CD8-positive, alpha-beta memory T cell (primary cell): ENCODE measurements at places on chromosomes 6 and 20.

GRCh38 chr6:158313989-158314388, 1.7 kb downstream of the TULP4 start:
- no peaks in the 10 kb centered on the region for H3K4me1 ChIP-seq
- H3K4me3 ChIP-seq = no peak overlapping the region
- H3K27me3 ChIP-seq = no peaks in the 10 kb centered on the region
- H3K36me3 ChIP-seq = peaks cover 4% of the 10 kb centered on the region

DNA sequence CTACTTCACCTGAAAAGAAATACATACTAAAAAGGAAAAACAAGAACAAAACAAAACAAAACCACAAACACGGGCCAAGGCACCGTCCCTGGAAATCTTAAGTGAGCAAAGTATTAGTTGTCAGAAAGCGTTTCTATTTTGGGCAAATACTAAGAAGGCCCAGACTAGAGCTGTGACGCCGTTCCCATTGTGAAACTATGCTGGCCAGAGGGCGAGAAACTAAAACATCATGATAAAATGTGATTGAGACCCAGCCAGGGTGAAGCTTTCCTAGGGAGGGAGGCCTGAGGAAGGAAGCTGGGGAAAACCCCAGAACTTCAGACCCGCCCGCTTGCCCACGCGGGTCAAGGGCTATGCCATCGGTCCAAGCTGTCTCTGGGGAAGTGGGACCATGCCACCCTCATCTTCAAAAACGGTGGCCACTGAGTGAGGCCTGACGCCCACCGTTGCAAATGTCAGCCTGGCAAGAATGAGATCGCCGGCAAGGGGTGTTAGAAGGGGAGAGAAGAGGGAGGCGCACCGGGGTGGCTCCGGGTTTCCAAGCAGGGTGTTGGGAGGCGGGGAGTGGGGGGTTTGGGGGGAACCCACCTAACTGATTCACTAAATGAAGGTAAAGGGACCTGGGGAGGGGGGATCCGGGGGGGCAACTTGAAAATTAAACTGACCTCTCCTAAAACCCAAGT, 1950.9 kb upstream of the DEFB115 start:
- no peaks in the 10 kb centered on the region for H3K36me3 ChIP-seq
- no peaks in the 10 kb centered on the region for H3K4me1 ChIP-seq
- no peak for DNase-seq
- no peak overlapping the region for H3K27ac ChIP-seq
- H3K4me3 ChIP-seq = no peak overlapping the region
- no peaks in the 10 kb centered on the region for H3K27me3 ChIP-seq

DNA sequence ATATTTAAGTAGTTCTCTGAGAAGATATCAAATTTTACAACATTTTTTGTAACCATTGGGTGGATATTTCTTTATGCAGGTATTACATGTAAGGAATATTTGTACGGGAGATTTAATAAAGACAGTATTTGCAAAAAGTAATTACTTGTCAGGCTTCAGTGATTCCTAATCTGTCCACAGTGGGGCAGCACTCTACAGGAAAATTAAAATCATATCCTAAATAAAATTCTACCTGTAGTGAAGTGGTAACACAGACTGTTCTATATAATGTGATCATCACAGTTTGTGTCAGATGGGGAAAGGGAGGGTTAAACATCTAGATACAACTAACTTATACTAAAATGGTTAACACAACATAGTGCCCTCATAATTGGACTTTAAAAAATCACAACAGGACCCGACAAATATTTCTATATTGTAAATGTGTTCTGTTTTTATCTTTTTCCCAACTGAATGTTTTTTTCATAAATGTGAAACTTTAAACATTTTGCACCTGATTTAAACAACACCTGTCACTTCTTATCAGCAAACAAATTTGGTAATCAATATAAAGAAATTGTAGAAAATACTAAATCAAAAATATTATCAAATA, 145.6 kb upstream of the MANEA start:
- H3K4me3 ChIP-seq = no peak overlapping the region
- no peaks in the 10 kb centered on the region for H3K4me1 ChIP-seq
- H3K27me3 ChIP-seq = no peaks in the 10 kb centered on the region
- no peak for DNase-seq

GRCh38 chr20:51211191-51211590, 188.3 kb upstream of the KCNG1 start:
- H3K27ac ChIP-seq = no peak overlapping the region
- H3K4me1 ChIP-seq = no peaks in the 10 kb centered on the region
- DNase-seq = no peak
- no peaks in the 10 kb centered on the region for H3K27me3 ChIP-seq
- no peaks in the 10 kb centered on the region for H3K36me3 ChIP-seq
- no peak overlapping the region for H3K4me3 ChIP-seq

GRCh38 chr6:13500264-13500663, 12.9 kb upstream of the GFOD1 start:
- DNase-seq = no peak
- no peak overlapping the region for H3K27ac ChIP-seq
- H3K4me1 ChIP-seq = no peaks in the 10 kb centered on the region

GRCh38 chr6:139820210-139820609, 445.8 kb upstream of the CITED2 start:
- H3K4me1 ChIP-seq = no peaks in the 10 kb centered on the region
- no peak overlapping the region for H3K4me3 ChIP-seq
- no peak overlapping the region for H3K27ac ChIP-seq
- no peaks in the 10 kb centered on the region for H3K27me3 ChIP-seq
- no peaks in the 10 kb centered on the region for H3K36me3 ChIP-seq

- H3K27ac ChIP-seq = no peak overlapping the region
- no peak overlapping the region for H3K4me3 ChIP-seq
- H3K27me3 ChIP-seq = no peaks in the 10 kb centered on the region
- H3K4me1 ChIP-seq = peaks cover 2% of the 10 kb centered on the region
- no peaks in the 10 kb centered on the region for H3K36me3 ChIP-seq
Measured at GRCh38 chr20:51380401-51381385, 161.8 kb downstream of the NFATC2 start.

DNA sequence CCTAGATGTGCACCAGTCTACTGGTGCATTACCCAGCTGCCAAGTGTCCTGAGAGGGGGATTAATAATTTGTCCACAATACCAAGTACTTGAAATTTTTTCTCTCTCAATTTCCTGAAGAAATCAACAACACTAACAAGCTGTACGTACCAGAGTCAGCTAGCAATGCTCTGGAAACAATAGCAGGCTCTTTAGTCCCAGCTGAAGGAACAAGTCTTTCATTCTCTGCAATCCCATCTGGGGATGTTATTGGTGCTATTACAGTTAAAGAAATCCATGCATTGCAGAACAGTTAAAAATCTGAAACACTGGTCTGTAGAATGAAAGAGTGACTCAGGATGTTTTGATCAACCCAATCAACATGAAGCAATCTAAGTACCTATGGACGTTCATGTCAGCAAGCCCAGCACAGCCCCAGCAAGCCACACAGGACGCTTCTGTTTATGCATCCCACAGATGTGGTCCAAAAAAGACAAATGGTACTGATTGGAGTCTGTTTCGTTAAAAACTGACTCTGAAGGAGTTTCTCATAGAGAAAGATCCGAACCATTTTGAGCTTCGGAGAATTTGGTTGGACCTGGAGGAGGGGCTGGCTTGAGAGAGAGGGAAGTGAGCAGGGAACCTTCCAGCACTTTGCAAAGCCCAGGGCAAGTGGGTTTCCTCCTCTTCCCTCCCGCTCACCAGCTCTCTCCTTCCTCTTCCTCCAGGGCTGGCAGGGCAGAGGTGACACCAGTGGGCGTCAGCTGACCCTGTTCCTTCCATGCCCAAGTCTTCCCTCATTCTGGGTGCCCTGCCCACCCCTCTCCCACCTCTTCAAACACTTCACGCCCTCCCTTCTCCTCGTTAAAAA, 11.9 kb downstream of the PRR18 start:
- no peaks in the 10 kb centered on the region for H3K36me3 ChIP-seq
- no peak overlapping the region for H3K27ac ChIP-seq
- H3K27me3 ChIP-seq = peaks cover 3% of the 10 kb centered on the region

- no peaks in the 10 kb centered on the region for H3K36me3 ChIP-seq
- no peak for DNase-seq
- H3K4me3 ChIP-seq = no peak overlapping the region
- H3K4me1 ChIP-seq = no peaks in the 10 kb centered on the region
- no peak overlapping the region for H3K27ac ChIP-seq
- H3K27me3 ChIP-seq = no peaks in the 10 kb centered on the region
Measured at GRCh38 chr6:168514216-168514615, 73.2 kb downstream of the SMOC2 start.

GRCh38 chr6:142530566-142530965, 228.8 kb downstream of the ADGRG6 start:
- DNase-seq = no peak
- no peak overlapping the region for H3K27ac ChIP-seq
- no peaks in the 10 kb centered on the region for H3K27me3 ChIP-seq
- no peaks in the 10 kb centered on the region for H3K4me1 ChIP-seq
- H3K36me3 ChIP-seq = no peaks in the 10 kb centered on the region
- no peak overlapping the region for H3K4me3 ChIP-seq

- no peak overlapping the region for H3K27ac ChIP-seq
- no peak overlapping the region for H3K4me3 ChIP-seq
- no peaks in the 10 kb centered on the region for H3K36me3 ChIP-seq
- no peaks in the 10 kb centered on the region for H3K4me1 ChIP-seq
Measured at GRCh38 chr6:44662461-44663121, 275.1 kb downstream of the CDC5L start.

DNA sequence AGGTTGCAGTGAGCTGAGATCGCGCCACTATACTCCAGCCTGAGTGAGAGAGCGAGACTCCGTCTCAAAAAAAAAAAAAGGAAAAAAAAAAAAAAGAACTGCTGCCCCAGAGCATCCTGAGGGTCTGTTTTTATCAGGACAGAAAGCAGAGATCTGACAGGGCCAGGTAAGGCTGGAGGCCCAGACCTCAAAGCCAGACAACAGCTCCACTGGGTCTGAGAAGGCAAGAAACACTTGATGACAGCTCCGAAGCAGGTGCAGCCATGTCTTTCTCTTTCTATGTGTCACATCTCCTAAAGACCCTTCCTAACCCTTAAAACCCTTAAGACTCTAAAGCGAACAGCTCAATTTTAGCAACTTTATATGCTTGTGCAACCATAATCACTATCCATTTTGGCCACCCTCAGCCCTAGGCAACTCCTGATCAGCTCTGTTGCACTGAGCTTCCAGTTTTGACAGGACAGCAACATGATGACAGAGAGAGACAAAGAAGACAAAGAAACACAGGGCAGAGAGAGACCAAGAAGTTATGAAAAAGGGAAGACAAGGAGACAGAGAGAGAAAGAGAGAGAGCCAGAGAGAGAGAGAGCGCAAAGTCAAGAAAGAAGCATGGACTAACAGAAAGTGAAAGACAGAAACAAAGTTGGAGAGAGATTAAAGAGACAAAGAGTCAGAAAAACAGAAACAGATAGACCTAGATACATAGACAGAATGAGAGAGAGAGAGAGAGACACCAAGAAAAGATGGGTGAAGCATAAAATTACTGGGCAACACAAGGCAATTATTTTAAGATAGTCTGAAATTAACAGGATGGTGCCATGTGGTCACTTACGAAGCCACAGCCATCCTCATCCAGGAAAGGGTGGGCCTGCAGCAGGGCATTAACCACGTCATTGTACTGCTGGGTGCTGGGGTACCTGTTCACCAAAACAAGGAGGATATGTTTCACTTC, 39.2 kb downstream of the SAMD3 start:
- no peaks in the 10 kb centered on the region for H3K27me3 ChIP-seq
- peaks cover 51% of the 10 kb centered on the region for H3K4me1 ChIP-seq
- H3K27ac ChIP-seq = peak overlapping the region; percentile 13
- H3K4me3 ChIP-seq = peak overlapping the region; percentile 10
- DNase-seq = peak; percentile 72
- peaks cover 9% of the 10 kb centered on the region for H3K36me3 ChIP-seq

DNA sequence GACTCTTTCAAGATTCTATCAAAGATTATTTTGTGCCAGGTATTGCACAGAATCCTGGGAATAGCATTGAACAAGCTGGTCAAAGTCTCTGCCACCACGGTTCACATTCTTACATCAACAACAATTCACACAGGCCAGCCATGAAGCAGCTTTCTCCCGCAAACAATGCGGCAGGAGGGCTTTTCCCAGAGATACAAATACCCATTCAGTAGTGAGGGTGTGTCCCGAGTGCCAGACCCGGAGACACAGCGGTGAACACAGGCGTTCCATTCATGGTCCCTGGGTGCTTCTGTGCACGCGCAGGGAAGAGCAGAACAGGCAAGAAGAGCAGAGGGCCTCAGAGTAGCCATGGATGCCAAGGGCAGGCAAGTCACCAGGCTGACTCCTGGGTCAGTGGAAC, 83.3 kb upstream of the PDE10A start:
- H3K27ac ChIP-seq = no peak overlapping the region
- no peak overlapping the region for H3K4me3 ChIP-seq
- no peaks in the 10 kb centered on the region for H3K4me1 ChIP-seq
- no peaks in the 10 kb centered on the region for H3K27me3 ChIP-seq

DNA sequence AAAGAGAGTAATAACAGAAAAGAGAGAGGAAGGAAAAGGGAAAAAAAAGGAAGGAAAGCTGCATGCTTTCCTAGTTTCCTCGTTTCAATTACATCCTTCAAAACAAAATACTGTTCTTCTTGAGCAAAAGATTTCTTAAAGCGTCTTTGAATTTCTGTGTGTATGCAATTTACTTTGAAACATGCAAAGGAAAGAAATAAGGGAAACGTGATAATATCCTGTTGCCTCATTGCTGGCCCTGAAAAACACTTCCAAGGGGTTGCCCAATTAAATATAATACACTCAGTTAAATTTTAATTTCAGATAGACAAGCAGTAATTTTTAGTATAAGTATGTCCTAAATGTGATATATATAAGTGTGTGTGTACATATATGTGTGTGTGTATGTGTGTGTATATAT, 51.2 kb upstream of the TPD52L1 start:
- H3K27ac ChIP-seq = no peak overlapping the region
- no peak overlapping the region for H3K4me3 ChIP-seq
- no peak for DNase-seq
- H3K4me1 ChIP-seq = no peaks in the 10 kb centered on the region
- peaks cover 3% of the 10 kb centered on the region for H3K27me3 ChIP-seq

- DNase-seq = no peak
- H3K27me3 ChIP-seq = no peaks in the 10 kb centered on the region
- H3K27ac ChIP-seq = no peak overlapping the region
- no peak overlapping the region for H3K4me3 ChIP-seq
- no peaks in the 10 kb centered on the region for H3K36me3 ChIP-seq
Measured at GRCh38 chr6:156917213-156917612, 140.0 kb downstream of the ARID1B start.

DNA sequence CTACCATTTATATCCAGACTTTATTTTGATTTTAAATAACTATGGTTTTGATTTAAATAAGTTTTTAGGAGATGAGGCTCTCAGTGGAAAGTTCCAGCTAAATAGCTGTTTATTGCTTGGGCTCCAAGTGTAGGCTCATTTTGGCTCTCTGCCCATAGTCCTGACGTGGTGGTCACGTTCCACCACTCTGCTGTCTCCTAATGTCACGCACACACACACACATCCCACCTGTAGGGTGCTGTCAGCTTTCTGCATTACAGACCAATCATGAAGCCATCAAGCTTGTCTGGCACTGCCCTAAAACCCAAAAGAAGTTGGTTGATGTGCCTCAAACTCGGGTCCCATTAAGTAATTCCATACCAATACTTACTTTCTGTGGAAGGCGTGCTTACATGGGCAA, 45.4 kb downstream of the PANK2 start:
- peaks cover 23% of the 10 kb centered on the region for H3K4me1 ChIP-seq
- no peaks in the 10 kb centered on the region for H3K36me3 ChIP-seq
- no peaks in the 10 kb centered on the region for H3K27me3 ChIP-seq
- no peak for DNase-seq
- H3K4me3 ChIP-seq = no peak overlapping the region

- no peaks in the 10 kb centered on the region for H3K36me3 ChIP-seq
- no peaks in the 10 kb centered on the region for H3K27me3 ChIP-seq
- H3K4me3 ChIP-seq = no peak overlapping the region
- DNase-seq = no peak
Measured at GRCh38 chr6:56450882-56451739, 191.6 kb downstream of the DST start.
